CD4-positive, alpha-beta memory T cell (primary cell): ENCODE measurements at places on chromosomes 3 and 15.

GRCh38 chr15:83734487-83734886 is 80.6 kb downstream of the ADAMTSL3 start:
- no peak for DNase-seq

DNA sequence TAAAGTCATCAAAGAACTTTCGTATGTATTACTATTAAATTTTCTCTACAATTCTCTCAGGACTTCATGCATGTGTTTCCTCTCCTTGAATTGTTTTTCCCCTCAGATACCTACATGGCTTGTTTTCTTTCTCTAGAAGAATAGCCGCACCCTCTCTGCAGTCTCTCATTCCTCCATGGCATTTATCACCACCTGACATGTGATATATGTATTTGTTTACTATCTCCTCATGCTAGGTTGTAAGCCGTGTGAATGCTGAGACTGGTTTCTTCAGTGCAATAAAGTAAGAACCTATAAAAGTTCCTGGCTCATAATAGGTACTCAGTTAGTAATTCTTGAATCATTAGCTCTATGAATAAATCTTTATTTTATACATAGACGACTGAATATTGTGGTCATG is 149.2 kb downstream of the CNTN4 start:
- no peak for DNase-seq

DNA sequence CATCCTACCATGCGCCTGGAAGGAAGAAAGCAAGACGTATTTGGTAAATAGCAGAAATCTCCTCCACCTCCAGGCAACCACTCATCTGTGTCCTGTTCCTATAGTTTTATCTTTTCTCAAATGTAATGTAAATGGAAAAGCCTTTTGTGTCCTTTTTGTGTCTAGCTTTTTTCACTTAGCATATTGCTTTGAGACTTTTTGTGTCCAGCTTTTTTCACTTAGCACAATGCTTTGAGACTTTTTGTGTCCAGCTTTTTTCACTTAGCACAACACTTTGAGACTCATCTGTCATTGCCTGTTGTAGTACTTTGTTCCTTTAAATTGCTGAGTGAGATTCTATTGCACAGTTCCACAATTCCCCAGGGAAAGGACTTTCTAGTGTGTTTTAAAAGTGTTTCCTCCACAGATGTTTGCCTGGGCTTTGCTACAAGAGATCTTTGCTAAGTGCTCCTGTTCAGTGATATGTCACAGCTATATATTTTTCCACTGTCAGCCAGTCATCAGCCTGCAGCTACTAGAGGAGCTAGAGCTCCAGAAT is 27.9 kb upstream of the MUC13 start:
- no peak for DNase-seq

GRCh38 chr15:87871258-87871681 is 385.3 kb downstream of the NTRK3 start:
- no peak for DNase-seq

DNA sequence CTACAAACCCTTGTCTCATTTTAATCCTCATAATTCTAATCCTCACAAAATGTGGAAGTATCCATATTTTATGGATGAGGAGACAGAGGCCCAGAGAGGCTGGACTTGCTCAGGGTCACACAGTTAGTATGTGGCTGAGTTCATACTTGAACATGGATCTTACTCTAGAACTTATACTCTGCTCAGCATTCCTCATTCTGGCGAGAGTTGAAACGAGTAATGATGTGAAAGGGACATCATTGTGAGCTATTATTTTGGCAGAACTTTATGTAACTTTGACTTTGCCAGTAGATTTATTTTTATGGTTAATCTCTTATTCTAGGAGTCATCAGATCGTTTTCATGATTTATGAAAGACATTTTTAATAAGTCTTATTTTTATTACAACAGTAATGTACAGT is 17.5 kb downstream of the AKAP13 start:
- DNase-seq: no peak

DNA sequence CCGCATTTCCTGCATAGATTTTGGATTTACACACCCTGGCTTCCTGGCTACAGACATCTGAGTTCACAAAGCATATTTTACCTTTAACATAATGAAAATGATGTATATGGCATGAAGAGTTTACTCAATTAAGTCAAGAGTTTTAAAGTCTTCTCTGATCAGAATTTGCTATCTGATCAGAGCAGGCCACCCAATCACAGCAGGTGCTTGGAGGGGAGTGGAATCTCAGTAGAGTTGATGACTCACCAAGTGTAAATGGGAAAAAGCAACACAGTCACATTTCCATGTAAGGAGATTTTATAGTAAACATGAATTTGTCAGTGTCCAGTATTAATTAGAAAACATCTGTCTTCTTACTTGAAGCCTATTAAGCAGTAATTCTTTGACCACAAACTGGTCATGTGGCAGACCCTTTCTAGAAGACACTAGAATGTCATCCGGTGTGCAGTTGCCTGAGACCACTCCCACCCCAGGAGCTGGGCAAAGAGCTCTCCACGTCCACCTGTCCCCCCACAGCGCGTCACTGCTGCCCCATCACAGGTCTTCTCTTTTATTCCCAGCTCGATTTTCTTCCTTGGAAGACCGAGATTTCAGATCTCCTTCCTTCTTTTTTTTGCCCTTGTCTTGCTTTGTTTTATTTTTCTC is 10.8 kb downstream of the MESD start:
- no peak for DNase-seq

- DNase-seq: no peak
Measured at GRCh38 chr3:153373606-153374005, 211.6 kb downstream of the RAP2B start.

GRCh38 chr3:72343078-72343477 is 505.2 kb downstream of the SHQ1 start:
- no peak for DNase-seq

- DNase-seq: no peak
Measured at GRCh38 chr3:100563228-100563627, 46.2 kb upstream of the ADGRG7 start.

- DNase-seq: no peak
Measured at GRCh38 chr3:73031573-73032103, 29.8 kb upstream of the EBLN2 start.

DNA sequence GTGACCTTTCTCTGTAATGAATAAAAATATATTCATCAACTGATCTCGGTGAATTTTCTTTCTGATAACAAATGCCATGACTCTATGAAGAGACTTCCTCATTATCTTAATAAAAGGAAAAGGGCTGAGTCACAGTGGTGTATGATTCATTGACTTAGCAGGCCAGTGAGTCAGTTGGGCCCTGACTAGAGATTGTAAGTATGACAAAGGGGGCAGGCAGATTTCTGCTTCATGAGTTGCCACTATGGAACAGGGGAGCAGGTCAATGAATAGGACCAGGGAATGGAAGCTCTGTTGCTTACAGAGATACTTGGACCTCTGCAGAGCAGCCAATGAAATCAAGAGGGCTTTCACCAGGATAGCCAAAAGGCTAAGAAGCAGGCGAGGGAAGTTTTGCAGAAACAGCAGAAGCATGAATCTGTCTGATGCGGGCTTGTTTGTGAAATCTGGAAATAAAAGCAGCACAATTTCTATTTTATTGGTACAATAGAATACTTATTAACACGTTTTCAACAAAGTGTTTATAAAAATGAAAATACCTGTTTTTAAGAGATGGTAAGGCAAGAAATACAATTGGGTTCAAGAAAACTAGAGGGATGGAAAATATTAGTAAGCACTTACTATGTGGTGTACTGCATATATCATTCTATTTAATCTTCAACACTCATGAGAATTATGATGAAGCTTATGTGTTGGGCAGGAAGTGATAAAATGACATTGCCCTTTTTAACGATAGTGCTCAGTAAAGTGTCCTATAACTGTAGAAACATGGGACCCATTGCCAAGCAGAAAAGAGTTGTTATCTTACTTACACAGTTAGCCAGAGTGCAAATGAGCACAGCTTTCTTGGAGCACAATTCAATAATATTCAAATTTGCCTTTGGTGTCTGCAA is 169.8 kb upstream of the MYRIP start:
- no peak for DNase-seq

DNA sequence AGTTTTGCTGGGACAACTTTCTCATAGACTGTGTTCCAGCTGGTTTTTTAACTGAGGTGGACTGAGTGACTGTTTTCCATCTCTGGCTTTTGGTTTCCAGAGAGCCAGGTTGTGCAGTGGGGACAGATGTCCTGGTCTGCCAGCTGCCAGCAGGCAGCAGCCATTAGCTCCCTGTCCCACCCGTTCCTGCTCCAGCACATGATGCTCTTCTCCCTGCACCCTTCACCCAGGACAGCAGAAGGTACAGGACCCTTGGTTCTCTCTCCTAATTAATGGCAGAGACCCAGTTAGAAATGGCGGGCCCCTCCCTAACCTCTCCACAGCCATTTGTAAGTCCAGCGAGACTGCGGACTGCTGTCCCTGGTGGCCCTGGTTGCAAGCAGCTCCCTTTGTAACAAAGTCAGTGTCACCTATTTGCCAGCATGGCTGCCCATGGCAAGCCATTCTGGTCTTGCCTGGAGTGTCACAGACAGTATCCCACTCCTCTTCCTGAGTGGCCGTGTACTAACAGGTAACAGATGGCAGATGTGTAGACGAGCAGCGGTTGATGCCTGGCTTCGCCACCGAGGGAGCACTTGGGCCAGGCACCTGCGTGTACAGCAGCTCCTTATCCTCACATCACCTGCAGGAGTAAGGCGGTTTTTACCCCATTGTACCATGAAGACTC is 148.3 kb downstream of the DNAJB8 start:
- no peak for DNase-seq

GRCh38 chr3:16112910-16113504 is 61.5 kb upstream of the GALNT15 start:
- DNase-seq: no peak

- no peak for DNase-seq
Measured at GRCh38 chr3:62281726-62282125, 91.6 kb downstream of the FEZF2 start.

GRCh38 chr15:39198044-39199000 is 382.6 kb upstream of the THBS1 start:
- DNase-seq: no peak

GRCh38 chr3:58608648-58609047 is 31.5 kb upstream of the FAM107A start:
- no peak for DNase-seq

DNA sequence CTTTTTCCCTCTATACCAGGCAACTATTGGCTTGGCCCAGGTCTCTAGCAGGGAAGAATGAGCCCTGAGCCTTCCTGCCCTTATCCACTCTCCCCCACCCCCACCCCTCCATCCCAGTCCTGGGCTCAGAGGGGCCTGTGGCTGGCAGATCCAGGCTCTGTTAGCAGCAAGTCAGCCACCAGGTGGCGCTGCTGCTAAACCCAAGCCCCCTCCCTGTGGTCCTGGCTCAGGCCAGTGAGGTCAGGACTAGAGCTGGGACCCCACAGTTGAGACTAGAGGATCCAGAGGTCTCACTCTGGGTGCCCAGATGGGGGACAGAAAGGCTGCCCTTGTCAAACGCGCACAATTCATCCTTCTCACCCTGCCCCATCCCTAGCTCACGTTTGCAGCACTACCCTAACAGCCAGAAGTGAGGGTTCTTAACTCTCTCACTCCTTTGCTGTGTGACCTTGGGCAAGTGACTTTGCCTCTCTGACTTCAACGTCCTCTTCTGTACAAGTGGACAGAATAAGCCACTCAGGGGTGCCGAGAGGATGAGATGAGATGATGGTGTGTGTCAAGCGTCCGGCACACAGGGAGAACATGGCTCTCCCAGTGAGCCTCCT is 46.8 kb upstream of the SLC6A1 start:
- DNase-seq: no peak

DNA sequence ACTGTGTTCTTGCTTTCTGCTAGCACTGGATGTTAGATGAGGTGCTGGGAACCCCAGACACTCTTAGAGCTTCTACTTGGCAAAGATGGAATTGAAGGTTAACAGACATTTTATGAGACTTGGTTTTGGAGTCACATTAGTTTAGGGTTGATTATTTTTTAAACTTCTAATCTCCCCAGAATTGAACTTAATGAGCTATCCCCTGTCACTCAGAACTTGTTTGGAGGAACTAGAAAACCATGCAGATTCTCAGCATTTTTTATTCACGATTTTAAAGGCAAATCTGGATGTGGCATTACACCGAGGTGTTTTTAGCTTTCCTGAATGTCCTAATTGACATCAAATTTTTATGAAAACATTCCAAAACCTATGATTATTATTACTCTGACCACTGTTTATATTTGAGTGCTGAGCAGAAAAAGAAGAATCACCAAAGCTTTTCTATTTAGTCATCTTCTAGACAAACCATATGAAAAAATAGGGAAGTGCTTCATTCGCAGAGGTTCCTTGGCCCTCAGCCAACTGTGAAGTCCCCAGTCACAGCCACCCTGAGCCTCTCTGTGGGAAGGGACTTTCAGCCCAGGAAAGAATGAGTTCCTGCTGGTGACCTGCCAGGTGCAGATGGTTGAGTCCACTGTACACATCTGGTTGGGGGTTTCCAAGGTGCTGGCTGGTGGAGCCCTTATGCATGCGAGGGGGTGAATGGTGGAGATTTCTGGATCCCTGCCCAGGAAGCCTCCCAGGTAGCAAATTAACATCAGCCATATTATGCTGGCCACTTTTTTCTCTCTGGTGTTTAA is 196.0 kb upstream of the TOPAZ1 start:
- no peak for DNase-seq

DNA sequence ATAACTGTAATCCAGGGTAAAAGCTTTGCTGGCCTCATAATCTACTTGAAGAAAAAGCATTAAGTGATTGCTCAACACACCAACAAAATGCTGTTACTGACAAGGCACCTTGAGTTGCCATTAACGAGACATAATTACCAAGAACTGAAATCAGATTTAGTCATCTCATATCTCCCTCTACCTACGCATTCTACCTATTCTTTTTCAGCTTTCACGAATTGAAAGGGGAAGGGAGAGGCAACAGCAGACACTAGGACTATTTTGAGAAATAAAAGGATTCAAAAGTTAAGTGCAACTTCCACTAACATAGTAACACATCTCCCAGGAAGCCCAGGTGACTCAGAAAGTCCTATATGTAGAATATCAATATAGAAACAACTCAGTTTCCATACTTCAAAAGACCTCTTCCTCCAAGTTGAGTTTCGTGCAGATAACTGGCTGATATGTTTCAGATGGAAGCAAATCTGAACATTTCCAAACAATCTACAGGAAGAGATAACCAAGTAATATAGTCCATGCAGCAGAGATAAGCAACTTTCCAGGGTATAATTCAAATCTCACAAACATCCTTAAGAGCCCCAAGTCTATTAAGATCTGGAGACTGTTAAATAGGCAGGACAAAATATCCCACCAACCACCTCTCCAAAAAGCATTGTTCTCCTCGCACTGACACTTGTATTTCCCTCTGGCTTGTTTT is 1.9 kb downstream of the OSBPL10 start:
- no peak for DNase-seq

- no peak for DNase-seq
Measured at GRCh38 chr3:192906940-192907339, 10.7 kb downstream of the MB21D2 start.
